ENCODE measurements at places on chromosomes 7 and 10.

- DNase-seq: peak; percentile 8
Measured at GRCh38 chr7:11026452-11027359, 53.0 kb downstream of the PHF14 start.

- no peak for DNase-seq
Measured at GRCh38 chr10:133058331-133059092, 29.2 kb upstream of the ADGRA1 start.

DNA sequence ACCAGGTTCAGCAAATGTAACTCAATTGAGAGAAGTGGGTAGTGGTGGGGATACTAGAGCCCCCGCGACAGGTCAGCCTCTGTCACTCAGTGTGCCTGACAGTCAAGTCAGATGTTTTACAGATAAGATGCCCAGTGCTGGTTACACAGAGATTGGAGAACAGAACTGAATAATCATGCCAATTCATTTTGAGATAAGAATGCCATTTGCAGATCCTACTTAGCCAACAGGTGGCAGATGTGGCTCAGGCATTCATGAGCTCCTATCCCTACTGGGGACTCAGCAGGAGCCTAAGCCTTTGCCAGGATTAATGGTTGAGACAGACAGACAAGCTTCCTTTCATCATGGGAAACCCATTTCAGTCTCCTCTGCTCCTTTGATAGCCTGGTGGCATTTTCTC lies 137.8 kb downstream of the MAPK8 start:
- peak; percentile 26 for DNase-seq

DNA sequence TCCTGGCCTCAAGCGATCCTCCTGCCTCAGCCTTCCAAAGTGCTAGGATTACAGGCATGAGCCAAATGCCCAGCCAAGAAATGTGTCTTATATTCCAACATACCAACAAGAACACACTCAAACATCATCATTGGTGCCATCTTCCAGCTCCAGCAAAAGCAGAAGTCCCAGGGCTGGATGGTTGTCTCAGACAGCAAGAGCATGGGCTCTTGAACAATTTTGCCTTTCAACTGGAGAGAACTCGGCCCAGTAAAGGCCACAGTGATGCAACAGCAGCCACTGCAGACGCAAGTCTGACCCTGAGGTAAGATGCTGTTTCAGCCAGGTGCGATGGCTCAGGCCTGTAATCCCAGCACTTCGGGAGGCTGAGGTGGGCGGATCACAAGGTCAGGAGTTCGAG lies 52.8 kb upstream of the NFE2L3 start:
- DNase-seq: no peak
